ENCODE measurements at places on chromosomes 12 and 14. TPM values are rescaled to one million over a fixed set of nuclear protein-coding genes. Genes with fewer than 3 reads are reported as not detected.

DNA sequence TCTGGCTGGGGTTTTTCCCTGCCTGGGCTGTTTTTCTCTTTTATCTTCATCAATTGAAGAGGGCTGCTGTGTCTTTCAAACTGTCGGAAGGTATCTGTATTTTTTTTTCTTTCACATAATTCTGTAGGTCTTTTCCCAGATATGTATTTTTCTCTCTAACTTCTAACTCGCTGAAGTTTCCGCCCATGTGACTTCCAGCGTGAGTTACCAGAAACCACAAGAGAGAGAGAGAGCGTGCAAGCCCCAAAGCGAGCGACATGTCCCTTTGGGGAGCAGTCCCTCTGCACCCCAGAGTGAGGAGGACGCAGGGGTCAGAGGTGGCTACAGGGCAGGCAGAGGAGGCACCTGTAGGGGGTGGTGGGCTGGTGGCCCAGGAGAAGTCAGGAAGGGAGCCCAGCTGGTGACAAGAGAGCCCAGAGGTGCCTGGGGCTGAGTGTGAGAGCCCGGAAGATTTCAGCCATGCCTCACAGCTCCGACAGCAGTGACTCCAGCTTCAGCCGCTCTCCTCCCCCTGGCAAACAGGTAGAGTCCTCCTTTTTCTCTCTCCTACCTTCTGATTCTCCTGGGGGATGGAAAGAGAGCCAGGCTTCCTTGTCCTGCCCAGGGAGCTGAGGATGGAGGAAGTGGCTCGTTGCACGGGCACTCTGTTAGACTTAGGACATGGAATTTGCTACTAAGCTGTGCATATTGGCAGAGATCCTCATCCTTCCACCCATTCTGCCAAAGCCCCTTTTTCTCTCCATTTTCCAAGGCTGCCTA, at the start of gene BATF:
Gene BATF, plus strand, starts transcription at position 246 of the 759 bp plus-strand sequence. Its CDS starts 214 bp downstream, at position 460.
- no peak for DNase-seq

DNA sequence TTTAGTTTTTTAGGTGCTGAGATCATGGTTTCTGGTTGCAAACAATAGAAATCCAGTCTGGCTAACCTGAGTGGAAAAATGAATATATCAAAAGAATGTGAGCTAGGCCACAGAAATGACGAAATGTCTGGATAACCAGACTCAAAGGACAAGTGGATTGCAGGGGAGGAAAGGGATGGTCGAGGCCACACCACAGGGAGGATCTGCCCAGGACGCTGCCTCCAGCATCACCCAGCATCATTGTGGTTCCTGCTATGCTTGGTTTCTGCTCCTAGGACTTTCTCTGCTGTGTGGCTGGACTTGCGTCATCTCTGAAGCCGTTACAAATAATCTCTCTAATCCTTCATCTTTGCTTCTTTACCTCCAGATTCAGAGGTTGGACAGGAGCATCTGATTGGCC, 80.4 kb downstream of the TTC8 start:
- DNase-seq = peak; percentile 93

Gene ZC2HC1C
- total RNA-seq = 1.5 TPM

Gene DPY19L2
- total RNA-seq = 4.4 TPM

Gene ABCD2
- 0.33 TPM for total RNA-seq

Gene IQSEC3
- total RNA-seq = 1.3 TPM

DNA sequence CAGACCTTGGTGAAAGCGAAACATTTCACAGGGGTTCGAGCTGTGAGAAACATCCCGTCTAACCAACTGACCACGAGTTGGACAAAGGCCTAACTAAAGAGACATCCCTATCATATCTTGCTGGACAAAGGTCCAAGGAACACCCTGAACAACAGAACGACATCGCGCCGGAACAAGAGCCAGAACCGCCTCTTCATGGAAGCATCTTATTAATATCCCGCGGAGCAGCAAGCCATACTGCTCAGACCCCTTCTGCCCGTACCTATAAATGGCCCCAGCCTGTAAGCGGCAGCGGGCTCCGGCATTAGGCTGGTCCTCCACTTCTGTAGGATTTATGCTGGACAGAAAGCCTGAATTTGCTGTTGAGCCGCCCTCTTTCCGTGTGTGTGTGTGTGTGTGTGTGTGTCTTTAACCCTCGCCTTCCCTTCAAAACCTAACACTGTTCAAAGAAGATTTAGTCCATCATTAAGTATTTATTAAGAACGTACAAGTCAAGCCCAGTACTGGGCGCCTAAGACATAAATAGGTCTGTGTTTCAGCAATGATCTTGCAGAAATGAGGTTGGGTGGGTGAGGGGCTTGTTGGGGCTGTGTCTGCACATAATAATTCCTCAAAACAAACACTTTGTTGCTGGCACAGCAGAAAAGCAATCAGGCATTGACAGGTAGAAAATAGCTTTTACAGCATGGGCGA, 1.9 kb downstream of the SLC6A15 start:
- DNase-seq = peak; percentile 59

Gene AICDA
- not detected for total RNA-seq

DNA sequence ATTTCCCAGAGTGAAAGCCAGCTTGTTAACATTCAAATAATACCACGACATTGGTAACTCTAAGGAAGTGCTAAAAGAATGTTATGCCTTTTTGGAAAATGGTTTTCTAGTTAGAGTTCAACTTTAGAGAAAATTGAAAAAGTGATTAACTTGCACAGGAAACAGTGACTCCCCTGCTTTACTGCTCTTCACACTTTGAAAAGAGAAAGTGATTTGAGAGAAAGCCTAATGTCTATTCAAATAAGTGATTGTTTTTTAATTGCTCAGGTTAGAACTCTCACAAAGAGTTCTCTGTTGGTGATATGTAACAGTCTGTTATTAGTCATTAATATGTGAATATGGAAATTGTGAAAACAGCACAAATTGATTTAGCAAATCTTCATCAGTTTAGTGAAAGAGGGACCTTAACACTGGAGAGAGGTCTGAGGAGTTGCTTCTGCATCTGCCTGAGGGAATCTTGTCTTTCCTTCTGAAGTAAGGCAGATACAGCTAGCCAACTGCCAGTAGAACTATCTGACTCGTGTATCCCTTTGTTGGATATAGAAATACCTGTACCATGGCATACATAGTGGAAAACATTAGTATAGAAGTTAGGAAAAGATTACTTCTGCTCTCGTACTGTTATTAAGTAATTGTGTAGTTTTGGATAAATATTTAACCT, 25.5 kb downstream of the ATF7IP start:
- DNase-seq = no peak

Gene TSHR
- total RNA-seq = not detected

GRCh38 chr12:29228474-29229157, 79.5 kb downstream of the FAR2 start:
- no peak for DNase-seq

DNA sequence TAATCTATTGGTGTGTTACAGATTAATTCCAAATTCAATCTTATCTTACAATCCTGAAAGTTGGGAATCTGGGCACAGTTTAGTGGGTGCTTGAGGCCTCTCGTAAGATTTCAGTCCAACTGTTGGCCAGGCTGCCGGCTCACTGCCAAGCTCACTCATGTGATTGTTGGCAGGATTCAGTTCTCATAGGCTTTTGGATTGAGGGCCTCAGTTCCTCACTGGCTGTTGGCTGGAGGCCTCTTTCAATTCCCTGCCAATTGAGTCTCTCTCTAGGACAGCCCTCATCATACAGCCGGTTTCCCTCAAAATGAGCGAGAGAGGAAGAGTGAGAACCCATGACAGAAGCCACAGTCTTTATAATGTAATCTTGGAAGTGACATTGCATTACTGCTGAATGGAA, 123.5 kb upstream of the FBXO33 start:
- DNase-seq = no peak

GRCh38 chr12:20620261-20620660, 74.9 kb upstream of the SLCO1C1 start:
- DNase-seq = peak; percentile 74

- DNase-seq = no peak
These were observed 57.2 kb upstream of the PELI2 start for GRCh38 chr14:56061051-56061450.

- peak; percentile 60 for DNase-seq
These were observed 400.3 kb downstream of the ZFP36L1 start for GRCh38 chr14:68392393-68393141.

- no peak for DNase-seq
These were observed 239.8 kb upstream of the NPAS3 start for GRCh38 chr14:32698831-32699230.

- DNase-seq = peak; percentile 39
These were observed at the start of gene ZBTB42 for GRCh38 chr14:104800771-104801519. Gene ZBTB42 (plus strand): TSS chr14:104801101. CDS start chr14:104801198, 97 bp downstream.

DNA sequence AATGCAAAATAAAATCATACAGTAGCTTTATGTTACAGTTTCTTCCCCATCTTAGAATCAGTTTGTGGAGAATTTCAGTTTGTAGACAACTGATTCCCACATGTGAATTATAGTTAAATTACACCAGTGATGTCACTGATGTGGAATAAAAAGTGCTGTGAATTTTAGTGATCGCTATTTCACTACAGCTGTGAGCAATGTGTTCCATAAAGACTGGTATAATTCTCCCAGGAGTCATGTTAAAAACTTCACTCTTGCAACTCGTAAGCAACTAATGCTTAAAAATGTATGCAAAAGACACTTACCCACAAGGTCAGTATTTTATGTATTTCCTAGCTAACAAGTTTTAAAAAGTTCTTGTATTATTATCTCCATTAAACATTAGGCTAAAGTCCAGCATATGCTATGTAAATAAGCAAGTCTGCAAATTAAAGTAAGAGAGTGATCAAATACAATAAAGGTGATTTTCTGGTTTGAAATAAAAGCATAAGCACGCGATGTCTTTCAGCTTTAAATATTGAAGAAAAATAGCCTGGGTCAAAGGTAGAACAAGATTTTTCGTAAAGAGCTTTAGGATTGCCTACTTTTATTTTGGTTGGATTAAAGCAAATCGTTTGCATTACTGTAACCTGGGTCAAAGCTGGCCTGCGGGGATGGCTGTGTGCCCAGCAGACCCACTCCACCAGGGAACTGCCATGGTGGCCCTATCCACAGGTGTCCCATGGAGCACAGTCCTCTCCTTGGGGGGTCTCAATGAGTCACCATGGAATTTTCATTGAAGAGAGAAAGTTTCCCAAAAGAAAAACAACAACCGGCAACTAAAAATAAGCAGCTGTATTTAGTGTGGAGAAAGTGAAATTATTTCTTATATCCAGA, 12.7 kb upstream of the LRIG3 start:
- DNase-seq = no peak

Gene OTUB2
- total RNA-seq = 1.5 TPM

GRCh38 chr12:48693572-48693971, 11.5 kb upstream of the KANSL2 start:
- DNase-seq = no peak

GRCh38 chr12:14614704-14615121, 47.0 kb upstream of the PLBD1 start:
- no peak for DNase-seq

- DNase-seq = peak; percentile 28
These were observed 622.4 kb upstream of the TBX3 start for GRCh38 chr12:115306380-115306779.

DNA sequence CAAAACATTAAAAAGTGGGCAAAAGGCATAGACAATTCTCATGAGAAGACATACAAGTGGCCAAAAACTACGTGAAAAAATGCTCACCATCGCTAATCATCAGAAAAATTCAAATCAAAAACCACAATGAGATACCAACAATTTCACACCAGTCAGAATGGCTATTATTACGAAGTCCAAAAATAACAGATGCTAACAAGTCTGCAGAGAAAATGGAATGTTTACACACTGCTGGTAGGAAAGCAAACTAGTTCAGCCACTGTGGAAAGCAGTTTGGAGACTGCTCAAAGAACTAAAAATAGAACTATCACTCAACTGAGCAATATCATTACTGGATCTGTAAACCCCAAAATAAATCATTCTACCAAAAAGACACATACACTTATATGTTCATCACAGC, 76.2 kb downstream of the PRKD1 start:
- DNase-seq = no peak

GRCh38 chr14:69358233-69358963, 39.7 kb downstream of the ERH start:
- no peak for DNase-seq

Gene MUCL1
- not detected for total RNA-seq

Gene SPTLC2
- 16.9 TPM for total RNA-seq

DNA sequence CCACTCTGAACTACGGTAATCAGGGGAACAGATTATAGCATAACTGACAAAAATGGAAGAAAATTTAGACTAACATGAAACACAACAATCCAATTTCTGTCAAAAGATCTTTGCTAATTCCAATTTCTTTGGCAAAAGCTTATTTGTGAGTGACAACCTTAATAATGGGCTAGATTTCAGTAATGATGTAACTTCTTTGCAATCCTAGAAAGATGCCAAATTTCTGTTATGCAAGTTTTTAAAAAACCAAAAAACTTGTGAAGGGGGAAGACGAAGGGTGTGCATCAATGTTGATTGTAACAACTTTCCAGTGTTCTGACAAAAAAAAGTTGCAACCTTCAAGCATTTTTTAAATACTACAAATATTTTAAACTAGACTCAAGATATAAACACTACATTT, 59.9 kb downstream of the DICER1 start:
- peak; percentile 58 for DNase-seq

Gene SSTR1
- total RNA-seq = 3.0 TPM

Gene CCDC177
- not detected for total RNA-seq

DNA sequence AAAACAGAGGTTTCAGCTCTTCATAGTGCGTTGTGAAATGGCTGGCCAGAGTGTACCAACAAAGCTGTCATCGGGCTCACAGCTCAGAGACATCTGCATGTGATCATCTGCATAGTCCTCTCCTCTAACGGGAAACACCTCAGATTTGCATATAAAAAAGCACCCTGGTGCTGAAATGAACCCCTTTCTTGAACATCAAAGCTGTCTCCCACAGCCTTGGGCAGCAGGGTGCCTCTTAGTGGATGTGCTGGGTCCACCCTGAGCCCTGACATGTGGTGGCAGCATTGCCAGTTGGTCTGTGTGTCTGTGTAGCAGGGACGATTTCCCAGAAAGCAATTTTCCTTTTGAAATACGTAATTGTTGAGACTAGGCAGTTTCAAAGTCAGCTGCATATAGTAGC, 14.3 kb upstream of the PAPLN start:
- peak; percentile 41 for DNase-seq

Data from fibroblast of lung (primary cell).